GM18507 (cell line): ENCODE measurements at places on chromosomes 7 and 10.

DNA sequence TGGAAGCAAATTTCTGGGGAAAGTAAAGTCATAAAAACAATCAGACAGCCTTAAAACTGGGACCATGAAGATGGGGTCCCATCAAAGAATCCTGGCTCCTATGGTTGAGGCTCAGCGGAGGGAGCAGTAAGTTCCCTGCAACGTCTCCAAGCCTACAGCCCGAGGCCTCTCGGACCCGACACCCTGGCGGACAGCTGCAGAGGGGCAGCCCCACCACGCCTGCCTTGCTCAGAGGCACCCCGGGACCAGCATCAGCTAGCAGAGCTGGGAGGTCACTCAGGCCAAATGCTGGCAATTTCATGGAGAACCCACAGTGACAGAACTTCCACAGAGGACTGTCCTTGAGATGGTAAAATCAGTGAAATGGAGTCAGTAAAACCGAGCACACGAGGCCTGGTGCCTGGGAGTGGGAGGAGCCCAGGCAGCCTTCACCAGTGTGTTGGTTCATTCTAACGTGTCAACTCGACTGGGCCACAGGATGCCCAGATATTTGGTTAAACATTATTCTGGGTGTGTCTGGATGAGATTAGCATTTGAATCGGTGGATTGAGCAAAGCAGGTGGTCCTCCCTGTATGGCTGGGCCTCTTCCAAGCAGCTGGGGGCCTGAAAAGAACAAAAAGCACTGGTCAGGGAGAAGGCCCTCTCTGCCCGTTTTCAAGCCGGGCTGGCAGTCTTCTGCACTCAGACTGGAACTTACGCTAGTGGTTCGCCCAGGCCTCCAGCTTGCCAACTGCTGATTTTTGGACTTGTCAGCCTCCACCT lies 96.2 kb upstream of the INSIG1 start:
- DNase-seq = no peak

DNA sequence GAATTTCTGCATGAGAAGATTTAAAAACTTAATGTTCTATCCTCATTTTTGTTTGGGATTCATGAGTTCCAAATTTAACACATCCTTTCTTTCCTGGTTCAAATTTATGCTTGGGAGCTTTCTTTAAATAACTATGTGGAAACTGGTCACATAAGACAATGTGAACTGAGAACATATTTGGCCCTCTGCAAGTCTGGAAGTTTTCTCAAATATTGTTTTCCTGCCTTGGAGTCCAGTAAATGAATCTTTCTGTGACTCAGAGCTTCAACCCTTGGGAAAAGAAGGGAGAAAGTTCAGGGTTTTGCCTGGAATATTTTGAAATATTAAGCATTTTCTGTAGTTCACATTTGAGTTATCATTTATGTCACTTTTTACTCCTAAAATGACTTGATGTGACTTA lies 559.0 kb upstream of the NRP1 start:
- no peak for DNase-seq

DNA sequence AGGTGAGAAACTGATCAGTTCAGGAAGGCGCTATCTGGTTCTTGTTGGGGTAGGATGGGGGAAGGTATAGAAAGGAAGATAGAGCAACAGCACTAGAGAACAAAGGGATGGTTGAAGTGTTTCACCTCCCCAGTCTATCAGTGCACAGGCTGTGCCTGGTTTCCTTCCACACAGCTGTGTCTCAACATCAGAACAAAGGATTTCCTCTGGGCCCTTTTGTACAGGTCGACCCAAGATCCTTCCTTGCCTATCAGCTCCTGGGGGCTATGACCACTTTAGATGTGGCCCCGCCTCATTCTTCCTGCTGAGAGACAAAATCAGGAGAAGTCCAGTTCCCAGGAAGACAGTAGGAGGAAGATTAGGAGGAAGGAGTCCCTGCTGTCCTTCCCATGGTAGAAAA lies 65.6 kb downstream of the NAMPT start:
- DNase-seq = no peak

GRCh38 chr7:116232920-116233319 lies 22.6 kb downstream of the TES start:
- no peak for DNase-seq

DNA sequence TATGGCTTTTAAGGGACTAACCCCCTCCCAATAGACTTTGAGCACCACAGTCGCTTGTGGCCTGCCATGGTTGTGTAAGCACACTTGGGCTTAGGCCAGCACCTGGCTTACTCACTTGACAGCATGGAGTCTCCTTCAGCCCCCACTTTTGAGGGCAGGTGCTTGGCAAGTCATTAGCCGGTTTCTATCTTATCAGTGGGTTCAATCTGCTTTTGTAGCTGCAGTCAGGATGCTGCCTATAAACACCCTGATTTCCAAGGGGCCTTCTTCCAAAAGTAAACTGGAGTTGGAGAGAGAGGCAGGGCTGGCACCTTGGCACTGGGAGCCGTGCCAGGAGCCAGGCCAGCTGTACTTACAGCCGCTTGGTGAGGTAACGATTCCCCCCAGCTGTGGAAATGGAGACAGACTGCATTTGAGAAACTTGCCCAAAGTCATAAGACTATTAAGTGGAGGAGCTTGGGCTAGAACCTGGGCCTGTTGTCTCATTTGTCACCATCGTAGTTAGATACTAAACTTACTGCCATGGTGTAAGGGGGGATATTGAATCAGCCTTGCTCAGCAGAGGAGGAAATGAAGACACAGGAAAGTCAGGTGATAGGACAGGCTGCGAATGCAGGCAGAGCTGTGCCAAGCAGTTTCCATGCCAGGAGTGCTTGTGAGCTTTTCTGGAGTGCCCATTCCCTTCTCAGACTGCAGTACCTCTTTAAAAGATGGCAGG lies 92.2 kb upstream of the EFCAB10 start:
- no peak for DNase-seq

DNA sequence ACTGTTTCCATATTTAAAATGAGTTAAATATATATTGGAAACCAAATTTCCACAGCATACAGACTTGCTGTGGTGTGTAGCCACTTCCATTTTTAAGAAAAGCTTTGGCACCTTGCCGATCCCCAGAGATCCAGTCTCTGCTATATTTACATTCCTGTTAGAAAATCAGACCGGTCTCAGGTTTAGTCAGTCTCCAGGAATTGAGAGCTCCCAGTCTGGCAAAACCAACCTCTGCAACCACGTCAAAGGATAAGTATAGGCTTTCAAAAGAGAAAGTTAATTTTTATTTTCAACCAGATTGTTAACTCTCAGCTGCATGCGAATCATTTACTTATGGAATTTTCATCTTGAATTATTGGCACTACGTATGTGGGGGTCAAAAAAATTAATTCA lies 28.2 kb downstream of the PUS7 start:
- no peak for DNase-seq

DNA sequence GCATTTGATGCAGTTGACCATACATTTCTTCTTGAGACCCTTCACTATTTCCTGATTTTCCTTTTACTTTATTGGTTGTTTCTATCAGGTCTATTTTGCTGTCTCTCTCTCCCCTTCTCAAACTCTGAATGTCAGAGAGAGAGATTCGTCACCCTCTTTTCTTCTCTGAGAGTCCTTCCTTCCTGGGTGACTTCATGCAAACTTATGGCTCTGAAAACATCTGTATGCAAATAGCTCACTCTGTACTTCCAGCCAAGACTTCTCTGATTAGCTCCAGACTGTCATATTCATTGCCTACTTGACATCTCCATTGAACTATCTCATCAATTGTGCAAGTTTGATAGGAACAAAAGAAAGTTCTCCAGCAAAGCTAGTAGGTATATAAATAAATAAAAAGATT lies 191.7 kb upstream of the KLF6 start:
- no peak for DNase-seq

DNA sequence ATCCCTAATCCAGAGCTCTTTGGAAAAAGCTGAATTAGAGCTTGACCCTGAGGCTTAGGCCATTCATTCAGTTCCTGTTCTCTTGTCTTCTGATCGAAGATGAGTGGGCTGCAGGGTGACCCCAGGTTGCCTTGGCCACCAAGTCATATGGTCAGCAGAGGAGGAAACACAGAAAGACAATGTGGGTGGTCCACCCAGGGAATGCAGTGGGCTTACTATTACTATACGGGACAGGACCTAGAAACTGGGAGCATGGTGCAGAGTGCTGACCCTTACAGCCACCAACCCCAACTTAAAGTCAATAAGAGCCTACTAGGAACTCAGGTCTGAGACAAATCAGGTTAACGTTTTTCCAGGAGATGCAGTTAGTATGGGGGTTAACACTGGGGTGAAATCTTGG lies 200.5 kb downstream of the HERPUD2 start:
- no peak for DNase-seq

DNA sequence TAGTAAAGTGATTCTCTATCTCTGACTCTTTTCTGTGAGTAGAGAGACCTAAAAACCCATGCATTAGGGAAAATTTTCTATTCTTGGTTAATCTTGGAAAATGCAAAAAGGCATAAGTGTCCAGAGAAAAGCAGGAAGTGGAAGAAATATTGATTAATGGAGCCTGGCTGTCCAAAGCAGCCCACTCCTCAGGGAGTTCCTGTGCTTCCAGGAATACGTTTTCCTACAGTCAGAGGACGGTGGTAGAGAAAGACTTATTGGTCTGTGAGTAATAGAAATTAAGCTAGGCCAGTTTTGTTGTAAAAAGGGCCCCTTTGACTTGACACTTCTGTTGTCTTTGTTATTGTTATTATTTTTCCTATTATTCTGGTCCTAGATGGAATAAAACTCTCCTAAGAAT lies 157.8 kb downstream of the NRP1 start:
- DNase-seq = no peak

DNA sequence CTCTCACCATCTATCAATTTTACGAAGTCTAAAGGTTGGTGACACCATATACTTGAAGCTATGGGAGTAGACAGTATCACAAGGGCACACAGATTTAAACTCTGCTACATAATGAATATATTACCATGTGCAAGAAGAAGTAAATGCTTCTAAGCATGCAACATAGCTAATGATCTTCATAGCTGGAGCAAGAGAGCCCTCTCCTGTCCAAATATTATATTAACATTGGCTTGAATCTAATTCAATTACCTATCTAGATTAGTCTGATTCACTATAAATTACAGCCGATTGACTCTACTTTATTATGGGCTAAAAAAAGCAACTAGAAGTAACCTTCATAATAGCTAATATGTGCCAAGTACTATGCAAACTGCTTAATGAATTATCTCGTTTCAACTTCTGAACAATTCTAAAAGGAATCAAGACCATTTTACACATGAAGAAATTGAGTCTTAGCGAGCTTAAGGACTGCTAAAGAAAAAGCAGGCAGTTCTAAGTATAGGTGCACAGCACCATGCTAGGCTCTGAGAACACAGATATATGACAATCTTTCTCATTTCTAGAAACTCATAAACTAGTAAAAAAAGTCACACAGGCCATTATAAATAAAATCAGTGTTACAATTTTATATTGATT lies 21.9 kb downstream of the FRA10AC1 start:
- DNase-seq = no peak
